Stimulated activated CD8-positive, alpha-beta memory T cell treated with anti-CD3 and anti-CD28 coated beads, Interleukin-7, amount 100 ng/mL, for 1 hour (primary cell): ENCODE measurements at places on chromosomes 1 and 21.

DNA sequence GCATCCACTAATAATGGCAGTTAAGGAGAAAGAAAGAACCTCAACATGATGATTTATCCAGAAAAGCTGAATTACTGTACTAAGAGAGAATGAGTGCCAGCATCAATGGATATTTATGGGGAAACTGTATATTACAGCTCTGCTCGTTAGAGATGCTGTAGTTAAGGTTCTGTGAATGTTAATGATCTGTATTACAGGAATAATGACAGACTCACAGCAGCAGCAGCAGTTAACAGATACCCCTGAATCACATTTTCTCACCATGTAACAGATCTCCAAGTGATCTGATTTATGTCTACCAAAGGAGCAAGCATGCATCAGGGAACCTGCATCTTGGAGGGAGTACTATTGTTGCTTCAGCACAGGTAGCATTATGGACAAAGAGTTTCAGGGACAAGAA lies 80.6 kb upstream of the C8B start:
- DNase-seq = no peak

- peak; percentile 29 for DNase-seq
Measured at GRCh38 chr1:192609110-192610079, 26.6 kb upstream of the RGS13 start.

DNA sequence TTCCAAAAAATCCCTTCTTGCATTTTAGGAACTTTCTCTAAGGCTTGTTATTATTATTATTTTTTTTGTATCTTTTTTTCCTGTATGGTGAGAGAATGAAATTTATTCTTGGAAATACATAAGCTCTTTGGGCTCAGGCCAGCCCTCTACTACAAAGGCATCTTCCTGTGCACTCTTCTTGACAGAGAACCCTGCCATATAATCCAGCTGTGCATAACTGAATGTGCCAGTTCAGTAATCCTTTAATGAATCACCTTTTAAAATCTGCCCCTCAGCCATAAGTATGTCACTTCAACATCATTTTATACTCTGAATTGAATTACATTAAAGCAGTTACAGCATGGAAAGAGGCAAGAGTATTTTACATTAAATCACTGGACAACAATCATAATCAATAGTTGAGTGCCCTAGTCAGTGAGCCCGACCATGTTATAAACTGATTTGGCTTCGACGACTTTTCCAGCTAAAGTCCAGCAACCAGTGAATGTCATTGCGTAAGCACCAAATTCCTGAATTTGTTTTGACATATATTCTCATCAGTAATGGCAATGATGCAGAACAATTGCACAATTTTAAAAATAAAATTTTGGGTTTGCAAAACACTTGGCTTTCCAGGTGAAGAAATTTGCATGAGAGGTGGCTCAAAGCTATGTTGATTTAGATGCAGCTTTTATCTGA lies 59.2 kb upstream of the KCNK2 start:
- DNase-seq = no peak

GRCh38 chr1:153610811-153611301 lies 2.1 kb downstream of the S100A16 start:
- DNase-seq = no peak

GRCh38 chr1:33211972-33212371 lies 30.1 kb upstream of the TRIM62 start:
- no peak for DNase-seq

DNA sequence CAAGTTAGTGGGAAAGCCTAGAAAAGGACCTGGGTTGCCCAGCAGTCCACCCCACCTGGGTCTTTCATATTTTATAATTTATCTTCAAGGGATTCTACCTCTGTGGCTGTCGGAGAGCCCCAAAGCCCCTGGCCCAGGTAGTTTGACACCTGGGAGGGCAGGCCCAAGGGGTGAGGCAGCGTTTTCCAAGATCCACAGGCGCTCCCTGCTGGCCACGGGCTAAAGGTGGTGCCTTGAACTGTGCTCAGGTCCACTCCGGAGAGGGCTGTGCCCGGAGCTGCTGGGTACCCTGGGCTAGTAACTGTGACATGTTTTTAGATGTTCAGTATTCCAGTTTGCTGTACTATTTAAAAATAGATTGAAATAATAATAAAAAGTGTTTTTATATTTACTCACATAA lies 37.2 kb upstream of the CRNN start:
- no peak for DNase-seq

DNA sequence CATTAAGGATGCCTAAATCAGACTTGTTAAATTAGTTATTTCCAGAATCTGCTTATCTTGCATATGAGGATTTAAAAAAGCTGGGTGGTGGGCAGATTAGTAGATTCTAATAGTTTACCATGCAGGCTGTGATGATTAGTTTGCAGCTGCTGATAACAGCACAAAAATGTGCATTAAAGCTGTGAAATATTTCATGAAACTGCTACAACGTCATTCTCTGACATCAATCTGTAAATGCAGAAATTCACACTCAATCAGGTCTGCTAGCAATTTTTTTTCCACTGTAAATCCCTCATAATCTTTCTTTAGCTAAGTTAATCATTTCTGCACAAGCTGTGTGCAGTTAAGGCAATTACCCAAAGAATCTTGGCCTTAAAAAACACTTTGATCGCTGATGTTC lies 9.3 kb upstream of the RPE65 start:
- DNase-seq = no peak

DNA sequence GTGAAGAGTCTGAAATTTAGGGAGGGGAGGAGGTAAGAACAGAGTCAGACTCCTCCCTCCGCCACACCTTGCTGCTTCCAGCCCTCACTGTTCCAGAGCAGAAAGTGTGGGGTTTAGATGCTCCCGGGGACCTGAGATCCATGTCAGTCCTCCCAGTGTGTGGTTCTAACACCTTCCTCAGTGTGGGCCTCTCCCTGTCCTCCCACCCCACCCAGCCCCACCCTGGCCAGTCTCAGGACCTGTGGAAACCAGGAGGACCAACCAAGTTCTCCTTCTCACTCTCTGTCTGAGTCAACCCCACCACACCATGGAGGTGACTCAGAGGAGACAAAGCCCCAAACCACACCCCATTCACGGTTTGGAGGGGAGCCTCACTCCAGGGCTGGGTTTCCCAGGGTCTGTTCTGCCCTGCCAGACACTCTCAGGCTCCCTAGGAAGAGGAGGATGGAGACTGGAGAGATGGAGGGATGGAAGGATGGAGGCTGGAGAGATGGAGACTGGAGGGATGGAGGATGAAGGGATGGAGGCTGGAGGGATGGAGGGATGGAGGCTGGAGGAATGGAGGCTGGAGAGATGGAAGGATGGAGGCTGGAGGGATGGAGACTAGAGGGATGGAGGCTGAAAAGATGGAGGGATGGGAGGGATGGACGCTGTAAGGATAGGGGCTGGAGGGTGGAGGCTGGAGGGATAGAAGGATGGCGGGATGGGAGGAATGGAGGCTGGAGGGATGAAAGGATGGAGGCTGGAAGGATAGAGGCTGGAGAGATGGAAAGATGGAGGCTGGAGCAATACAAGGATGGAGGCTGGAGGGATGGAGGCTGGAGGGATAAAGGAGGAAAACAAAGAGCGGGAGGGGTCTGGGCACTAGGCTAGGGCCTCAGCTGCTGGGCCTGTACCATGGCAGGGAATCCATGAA lies 100.9 kb upstream of the RUNX3 start:
- DNase-seq = peak; percentile 52

DNA sequence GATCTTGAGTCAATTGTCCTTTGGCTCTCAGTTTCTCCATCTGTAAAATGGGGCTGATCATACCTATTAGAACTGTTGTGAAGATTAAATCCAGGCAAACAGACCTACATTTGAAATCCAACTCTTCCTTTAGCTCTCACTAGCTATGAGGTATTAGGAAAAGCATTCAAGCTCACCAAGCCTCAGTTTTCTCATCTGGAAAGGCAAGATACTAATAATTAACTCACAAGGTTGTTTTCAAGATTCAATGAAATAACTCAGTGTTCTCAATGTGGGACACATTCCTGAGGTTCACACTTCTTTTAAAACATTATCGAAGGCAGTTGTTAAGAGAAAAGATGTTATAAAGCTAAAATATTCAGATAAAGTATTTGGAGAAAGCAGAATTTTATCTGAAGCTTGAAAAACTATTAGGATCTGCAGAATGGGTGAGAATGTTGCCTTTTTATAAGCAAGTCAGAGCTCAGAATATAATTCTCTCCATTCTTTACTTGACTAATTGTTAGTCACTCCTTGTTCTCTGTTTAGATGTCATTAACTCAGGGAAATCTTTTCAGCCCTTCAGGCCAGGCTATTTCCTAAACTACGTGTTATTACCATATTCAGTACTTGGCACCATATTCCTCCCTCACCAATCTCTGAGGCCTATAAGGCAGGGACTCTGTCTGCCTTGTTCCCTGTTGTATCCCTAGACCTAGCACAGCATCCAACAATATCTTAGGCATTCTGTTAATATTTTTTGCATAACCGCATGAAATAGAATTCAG lies 72.0 kb upstream of the VAV3 start:
- no peak for DNase-seq
